ENCODE measurements at places on chromosomes 5 and 9. TPM values are rescaled to one million over a fixed set of nuclear protein-coding genes. Genes with fewer than 3 reads are reported as not detected.

CCDC107 gene
- total RNA-seq = 29.9 TPM

TEX10 gene
- total RNA-seq = 8.7 TPM

GPR151 gene
- total RNA-seq = not detected

LHX6 gene
- total RNA-seq = 4.6 TPM

SH3GL2 gene
- total RNA-seq = 0.89 TPM

KCNN2 gene
- 9.4 TPM for total RNA-seq

FOXI1 gene
- not detected for total RNA-seq

CNOT6 gene
- 22.8 TPM for total RNA-seq

ECSCR gene
- 15.2 TPM for total RNA-seq

CORO2A gene
- 4.5 TPM for total RNA-seq

CLIC3 gene
- total RNA-seq = not detected

NUTM2G gene
- not detected for total RNA-seq

GFPT2 gene
- 3.5 TPM for total RNA-seq

PRUNE2 gene
- total RNA-seq = 206 TPM

TLX3 gene
- total RNA-seq = not detected

SLC45A2 gene
- total RNA-seq = not detected

PDGFRB gene
- total RNA-seq = 65.5 TPM

TEX48 gene
- not detected for total RNA-seq

CDH9 gene
- total RNA-seq = not detected

SPINK6 gene
- total RNA-seq = not detected

DBH gene
- not detected for total RNA-seq

OCLN gene
- 17.5 TPM for total RNA-seq

PCDHB6 gene
- total RNA-seq = not detected

CDKN2B-AS1 gene
- total RNA-seq = 0.73 TPM

CRHBP gene
- not detected for total RNA-seq

PCDHA9 gene
- 0.45 TPM for total RNA-seq

PDE6A gene
- total RNA-seq = not detected

ANKRD18B gene
- total RNA-seq = not detected

ITGA1 gene
- total RNA-seq = 145 TPM

IGFBPL1 gene
- 4.8 TPM for total RNA-seq

FBXL7 gene
- total RNA-seq = 4.3 TPM

IFNE gene
- not detected for total RNA-seq

PHYHD1 gene
- total RNA-seq = 37.3 TPM

Measured in stomach (tissue), 19 donors.